SIG-M5 (cell line): ENCODE measurements at places on chromosomes 4 and X.

DNA sequence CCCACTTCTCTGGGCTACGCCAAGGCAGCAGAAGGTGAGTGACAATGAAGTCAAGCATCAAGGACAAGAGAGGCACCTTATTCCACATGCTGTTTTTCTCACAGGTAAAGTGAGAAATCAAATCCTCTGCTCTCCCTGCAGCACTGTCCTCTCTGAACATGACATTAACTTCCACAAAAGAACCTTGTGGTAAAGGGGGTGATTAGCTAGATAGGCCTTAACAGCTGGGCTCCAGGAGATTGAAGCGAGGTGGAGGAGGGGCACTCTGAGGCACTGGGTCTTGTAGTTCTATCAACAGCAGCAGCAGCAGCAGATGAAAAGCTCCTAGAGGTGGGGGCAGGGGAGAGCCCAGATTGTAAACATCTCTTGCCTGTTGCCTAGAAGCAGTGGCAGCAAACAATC is 96.8 kb upstream of the CXXC4 start:
- DNase-seq: no peak

DNA sequence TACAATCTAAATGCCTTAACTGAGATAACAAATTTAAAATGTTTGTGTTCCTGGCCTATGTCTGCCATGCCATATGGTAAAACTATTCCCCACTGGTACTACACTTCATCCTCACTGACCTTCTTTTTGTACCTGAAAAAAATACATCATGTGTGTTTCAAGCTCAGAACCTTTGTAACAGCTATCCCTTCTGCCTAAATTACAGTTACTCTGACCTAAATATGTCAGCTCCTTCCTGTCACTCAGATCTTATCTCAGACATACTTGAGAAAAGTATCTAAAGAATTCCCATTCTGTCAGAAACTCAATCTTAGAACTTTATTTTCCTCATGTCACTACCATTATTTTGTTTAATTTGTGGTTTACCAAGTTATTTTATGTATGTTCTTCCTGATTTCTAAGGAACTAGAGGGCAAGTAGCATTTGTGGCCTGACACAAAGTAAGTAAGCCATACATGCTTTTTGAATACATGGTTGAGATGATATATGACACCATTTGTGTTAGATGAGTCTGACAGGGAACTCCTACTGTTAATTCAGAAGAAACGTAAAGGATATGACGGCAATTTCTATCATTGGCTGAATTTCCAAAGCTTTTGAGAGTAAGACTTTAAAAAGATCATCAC is 456.5 kb upstream of the NDST3 start:
- DNase-seq: no peak

GRCh38 chrX:149124526-149125108 is 380.5 kb downstream of the IDS start:
- no peak for DNase-seq

DNA sequence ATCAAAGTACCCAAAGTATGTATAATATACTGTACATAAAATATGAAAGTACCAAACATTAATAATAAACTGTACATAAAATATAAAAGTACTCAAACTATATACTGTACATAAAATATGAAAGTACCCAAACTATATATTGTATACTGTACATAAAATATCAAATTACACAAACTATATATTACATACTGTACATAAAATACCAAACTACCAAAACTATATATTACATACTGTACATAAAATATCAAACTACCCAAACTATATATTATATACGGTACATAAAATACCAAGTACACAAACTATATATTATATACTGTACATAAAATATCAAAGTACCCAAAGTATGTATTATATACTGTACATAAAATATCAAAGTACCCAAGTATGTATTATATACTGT is 723.7 kb downstream of the CWH43 start:
- no peak for DNase-seq
